ENCODE measurements at places on chromosomes 3 and 15.
A peak's percentile ranks its signal among the peaks of the same experiment; 100 is the strongest.

DNA sequence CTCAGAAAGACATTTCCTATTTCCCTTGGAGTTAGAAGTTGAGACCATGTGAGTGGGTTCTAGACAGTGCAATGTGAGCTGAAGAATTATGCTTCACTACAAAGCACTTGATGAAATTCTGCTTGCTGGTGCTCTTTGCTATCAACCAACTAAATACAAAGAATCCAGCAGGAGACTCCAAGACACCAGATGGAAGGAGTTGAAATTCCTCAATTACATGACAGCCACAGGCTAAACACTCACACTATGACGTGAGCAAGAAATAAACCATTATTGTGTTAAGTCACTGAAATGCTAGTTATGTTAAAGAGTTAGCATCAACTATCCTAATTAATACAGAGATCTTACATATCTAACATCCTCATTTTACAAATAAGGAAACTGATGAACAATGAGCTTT lies 8.2 kb upstream of the MAP4 start:
- H3K36me3 ChIP-seq = 0 out of 2 replicates have a peak, but pooled peaks cover 6% of the 10 kb centered on the region
- H3K27ac ChIP-seq = no peak overlapping the region
- DNase-seq = peak; percentile 34
- peaks cover 21% of the 10 kb centered on the region for H3K4me1 ChIP-seq
- no peaks in the 10 kb centered on the region for H3K27me3 ChIP-seq
- no peak overlapping the region for H3K4me3 ChIP-seq

DNA sequence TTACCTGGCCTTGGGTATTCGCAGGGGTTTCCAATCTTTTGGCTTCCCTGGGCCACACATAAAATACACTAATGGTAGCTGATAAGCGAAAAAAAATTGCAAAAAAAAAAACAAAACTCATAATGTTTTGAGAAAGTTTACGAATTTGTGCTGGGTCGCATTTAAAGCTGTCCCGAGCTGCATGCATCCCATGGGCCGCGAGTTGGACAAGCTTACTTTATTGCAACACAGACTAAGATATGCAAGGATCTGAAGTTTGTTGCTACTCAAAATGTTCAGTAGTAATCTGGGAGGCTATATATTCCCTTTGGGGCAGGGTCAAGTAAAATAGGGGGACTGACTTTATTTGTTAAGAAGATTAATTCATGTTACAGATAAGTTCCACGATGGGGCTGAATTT lies 247.9 kb downstream of the CD47 start:
- no peak for DNase-seq
- H3K4me1 ChIP-seq = peaks cover 7% of the 10 kb centered on the region
- no peaks in the 10 kb centered on the region for H3K36me3 ChIP-seq
- H3K27ac ChIP-seq = no peak overlapping the region

DNA sequence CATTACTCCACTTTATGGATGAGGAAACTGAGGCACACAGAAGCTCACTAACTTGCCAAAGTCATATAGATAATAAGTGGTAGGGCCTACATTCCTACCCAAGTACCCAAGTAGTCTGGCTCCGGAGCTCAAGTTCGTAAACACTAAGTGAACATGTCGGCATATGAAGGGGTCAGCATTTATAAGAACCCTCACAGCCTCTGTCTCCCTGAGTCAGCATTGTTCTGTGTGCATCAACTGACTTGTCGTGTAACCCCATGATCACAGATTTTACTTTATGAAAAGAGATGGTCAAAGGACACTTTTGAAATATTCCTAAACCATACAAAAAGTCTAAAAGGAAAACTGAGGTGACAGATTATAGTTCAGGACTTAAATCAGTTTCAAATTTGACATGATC lies 260.1 kb upstream of the CCDC54 start:
- H3K36me3 ChIP-seq = no peaks in the 10 kb centered on the region
- H3K27ac ChIP-seq = no peak overlapping the region
- H3K4me3 ChIP-seq = no peak overlapping the region

DNA sequence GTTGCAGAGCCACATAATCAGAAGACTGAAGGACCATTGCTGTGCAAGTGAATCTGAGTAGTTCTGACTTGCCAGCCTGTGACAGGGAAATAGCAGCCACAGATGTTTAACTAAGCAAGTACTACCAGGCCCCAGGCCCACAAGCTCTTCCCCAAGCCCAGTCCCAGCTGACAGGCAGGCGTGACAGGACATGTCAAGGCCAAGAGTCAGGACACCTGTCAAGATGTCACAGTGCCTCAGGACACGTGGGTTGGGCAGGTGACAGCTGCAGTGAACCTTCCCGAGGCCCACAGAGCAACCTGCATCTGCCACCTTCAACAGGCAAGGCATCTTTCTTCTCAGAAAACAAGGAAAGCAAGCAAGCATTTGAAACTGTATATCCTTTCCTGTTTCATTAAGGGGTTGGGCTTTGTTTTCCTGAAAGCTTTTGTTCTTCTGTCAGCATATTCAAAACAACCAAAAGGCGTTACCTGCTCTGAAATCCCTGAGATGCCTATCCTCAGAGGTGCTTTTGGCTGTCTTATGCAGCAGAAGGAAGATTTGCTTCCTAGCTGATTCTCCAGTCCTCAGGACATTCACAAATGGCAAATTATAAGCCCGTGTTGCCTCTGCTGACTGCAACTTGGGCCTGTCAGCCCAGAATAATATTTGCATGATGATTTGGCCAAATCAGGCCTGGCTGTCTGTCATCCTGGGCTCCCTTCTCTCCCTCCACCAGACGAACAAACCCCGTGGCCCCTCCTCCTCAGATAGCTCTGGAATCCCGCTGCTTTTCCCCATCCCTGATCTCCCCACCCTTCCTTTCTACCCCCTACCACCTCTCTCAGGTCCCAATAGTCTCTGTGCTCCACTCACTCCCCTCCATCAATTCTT lies 171.8 kb upstream of the WNT5A start:
- no peaks in the 10 kb centered on the region for H3K36me3 ChIP-seq
- peaks cover 16% of the 10 kb centered on the region for H3K4me1 ChIP-seq
- H3K4me3 ChIP-seq = no peak overlapping the region

DNA sequence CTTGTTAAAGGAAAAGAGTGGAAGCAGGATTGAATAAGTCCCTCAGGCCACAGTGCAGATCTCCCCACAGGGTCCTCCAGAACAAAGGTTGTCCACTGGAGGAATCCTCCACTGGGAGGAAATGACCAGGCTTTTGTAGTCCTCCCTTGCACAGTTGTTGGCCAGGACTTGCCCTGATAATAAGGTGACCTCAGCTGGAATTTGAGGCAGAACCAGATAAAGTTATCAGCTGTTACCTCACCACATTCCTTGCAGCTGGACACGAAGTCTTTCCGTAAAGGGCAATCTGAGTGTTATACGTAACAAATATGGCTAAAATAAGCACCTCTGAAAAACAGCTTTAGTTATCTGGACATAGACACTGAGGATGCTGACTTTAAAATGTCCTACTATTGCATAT lies 83.5 kb upstream of the NAALADL2 start:
- H3K27ac ChIP-seq = no peak overlapping the region
- no peaks in the 10 kb centered on the region for H3K36me3 ChIP-seq
- no peaks in the 10 kb centered on the region for H3K27me3 ChIP-seq
- no peak overlapping the region for H3K4me3 ChIP-seq

DNA sequence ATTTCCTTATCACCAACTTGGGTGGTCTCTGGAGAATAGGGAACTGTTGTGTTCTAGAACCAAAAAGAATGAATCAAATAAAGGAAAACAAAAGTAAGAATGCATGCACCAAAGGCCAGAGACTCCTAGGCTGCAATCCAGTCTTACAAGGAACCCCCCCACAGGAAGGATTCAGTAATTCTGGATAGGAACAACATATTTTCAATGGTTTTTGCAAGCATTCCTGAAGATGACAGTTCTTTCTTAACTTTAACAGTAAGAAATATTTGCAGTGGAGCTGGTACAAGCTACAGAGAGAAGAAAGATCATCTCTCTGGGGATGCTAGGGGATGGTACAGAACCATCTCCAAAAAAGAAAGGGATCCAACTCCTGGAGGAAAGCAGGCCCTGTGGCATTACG lies 116.2 kb upstream of the CHRM5 start:
- H3K27ac ChIP-seq = peak overlapping the region; percentile 13
- H3K27me3 ChIP-seq = no peaks in the 10 kb centered on the region
- H3K4me1 ChIP-seq = peaks cover 16% of the 10 kb centered on the region
- H3K36me3 ChIP-seq = no peaks in the 10 kb centered on the region

DNA sequence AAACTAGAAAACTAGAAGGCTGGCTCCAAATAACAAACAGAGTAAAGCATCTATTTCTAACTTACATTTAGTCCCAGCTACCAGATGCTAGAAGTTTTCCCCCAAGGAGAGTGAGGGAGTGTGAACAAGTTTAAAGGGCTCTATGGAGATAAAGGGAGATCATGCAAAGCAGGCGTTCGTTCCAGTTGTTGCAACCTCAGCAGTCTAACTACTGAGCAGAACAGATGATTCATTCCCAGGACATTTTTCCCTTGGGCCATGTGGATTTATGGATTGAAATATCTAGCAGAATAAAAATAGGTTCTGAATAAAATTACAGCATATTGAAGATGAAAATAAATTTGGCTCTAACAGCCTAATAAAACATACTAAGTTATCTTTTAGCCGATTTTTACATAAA lies 154.8 kb upstream of the TTC14 start:
- no peaks in the 10 kb centered on the region for H3K4me1 ChIP-seq
- H3K27me3 ChIP-seq = no peaks in the 10 kb centered on the region
- no peaks in the 10 kb centered on the region for H3K36me3 ChIP-seq
- H3K4me3 ChIP-seq = no peak overlapping the region
- DNase-seq = peak; percentile 35

DNA sequence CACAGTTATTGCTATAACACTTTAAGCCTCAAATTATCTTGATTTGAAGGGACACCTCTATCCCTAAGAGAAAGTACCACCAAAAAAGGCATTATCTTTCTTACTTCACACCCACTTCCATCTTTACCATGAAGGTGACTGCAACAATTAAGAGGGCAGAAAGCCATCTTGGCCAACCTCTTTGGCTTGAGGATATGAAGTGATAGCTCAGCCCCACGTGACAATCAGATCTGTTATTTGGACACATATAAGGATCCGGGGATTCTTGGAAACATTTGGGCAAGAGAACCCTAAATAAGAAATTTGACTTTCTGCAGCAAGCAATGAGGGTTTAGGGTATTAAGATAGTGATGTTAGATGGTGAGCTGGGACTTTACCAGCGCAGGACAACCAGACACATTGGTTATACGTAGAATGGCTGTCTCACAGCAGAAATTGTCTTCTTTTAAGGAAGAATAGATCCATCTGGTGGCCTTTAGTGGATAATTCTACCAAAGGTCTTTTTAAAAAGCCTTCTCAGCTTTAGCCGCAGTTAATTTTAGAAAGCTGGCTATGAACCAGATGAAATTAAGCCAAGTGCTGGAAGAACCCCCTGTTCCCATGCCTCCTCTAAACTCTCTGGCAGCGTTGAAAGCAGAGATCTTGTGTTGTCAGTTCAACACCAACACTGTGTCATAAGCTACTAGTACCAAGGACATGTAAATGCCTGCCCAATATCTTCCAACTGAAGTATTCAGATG lies 12.3 kb downstream of the HCLS1 start:
- no peak overlapping the region for H3K27ac ChIP-seq
- no peaks in the 10 kb centered on the region for H3K27me3 ChIP-seq
- no peaks in the 10 kb centered on the region for H3K4me1 ChIP-seq
- H3K4me3 ChIP-seq = no peak overlapping the region
- no peak for DNase-seq

GRCh38 chr3:52182196-52182595 lies 15.8 kb upstream of the ALAS1 start:
- H3K27me3 ChIP-seq = no peaks in the 10 kb centered on the region
- no peak overlapping the region for H3K27ac ChIP-seq
- no peaks in the 10 kb centered on the region for H3K4me1 ChIP-seq

GRCh38 chr3:159882790-159883779 lies 105.5 kb upstream of the IL12A start:
- DNase-seq = peak; percentile 43
- no peaks in the 10 kb centered on the region for H3K27me3 ChIP-seq
- H3K27ac ChIP-seq = 0 out of 2 replicates have a peak overlapping the region, but pooled peaks have one; percentile 4
- H3K4me1 ChIP-seq = peaks cover 18% of the 10 kb centered on the region
- no peaks in the 10 kb centered on the region for H3K36me3 ChIP-seq

DNA sequence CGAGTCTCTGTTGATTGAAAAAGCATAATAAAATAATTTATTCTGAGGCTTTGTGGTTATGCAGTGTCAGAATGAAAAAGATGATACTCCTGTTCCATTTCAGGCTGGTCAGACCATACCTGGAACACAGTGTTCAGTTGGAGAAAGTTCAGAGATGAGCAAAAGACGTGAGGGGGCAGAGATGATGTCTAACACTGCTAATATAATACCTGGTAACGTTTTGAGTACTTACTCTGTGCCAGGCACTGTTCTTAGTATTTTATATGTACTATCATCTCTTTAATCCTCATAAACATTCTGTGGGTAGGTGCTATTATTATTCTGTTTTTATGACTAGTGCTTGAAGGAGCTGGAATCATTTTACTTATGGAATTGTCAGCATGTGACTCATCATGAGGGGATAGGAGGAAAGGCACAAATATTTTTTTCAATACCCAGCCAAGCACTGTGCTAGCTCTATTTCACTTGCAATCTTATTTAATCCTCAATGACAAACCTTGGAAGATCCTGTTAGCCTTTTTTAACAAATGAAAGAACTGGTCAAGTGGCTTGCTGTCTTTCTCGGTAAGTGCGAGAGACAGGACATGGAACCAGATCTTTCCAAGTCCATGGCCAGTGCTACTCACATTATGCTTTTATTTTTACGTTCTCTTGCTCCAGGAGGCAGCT lies 31.8 kb downstream of the IQGAP1 start:
- no peaks in the 10 kb centered on the region for H3K27me3 ChIP-seq
- peak overlapping the region; percentile 63 for H3K4me3 ChIP-seq
- H3K4me1 ChIP-seq = peaks cover 63% of the 10 kb centered on the region
- peak; percentile 90 for DNase-seq

DNA sequence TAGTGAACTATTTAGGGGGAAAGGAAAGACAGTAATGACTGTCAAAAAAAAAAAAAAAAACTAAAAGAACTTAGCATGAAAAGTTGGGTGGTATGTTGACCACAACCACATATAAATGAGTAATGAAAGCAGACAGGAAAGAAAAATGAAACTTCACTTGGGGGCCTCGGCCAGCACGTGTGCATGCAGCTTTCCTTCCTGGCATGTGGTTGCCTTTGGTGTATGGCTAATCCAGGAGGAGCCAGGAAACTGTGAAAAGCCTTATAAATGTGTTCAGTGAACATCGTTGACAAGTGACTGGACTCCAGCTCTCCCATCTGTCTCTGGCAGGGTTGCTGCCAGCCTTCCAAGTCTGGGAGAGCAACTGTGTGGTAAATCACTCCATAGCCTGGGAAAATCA lies 195.1 kb downstream of the DTWD1 start:
- H3K4me3 ChIP-seq = no peak overlapping the region
- H3K4me1 ChIP-seq = peaks cover 30% of the 10 kb centered on the region
- no peaks in the 10 kb centered on the region for H3K36me3 ChIP-seq
- H3K27me3 ChIP-seq = no peaks in the 10 kb centered on the region
- peak overlapping the region; percentile 74 for H3K27ac ChIP-seq

- H3K4me3 ChIP-seq = no peak overlapping the region
- no peak for DNase-seq
- no peaks in the 10 kb centered on the region for H3K27me3 ChIP-seq
- no peak overlapping the region for H3K27ac ChIP-seq
Observed at GRCh38 chr15:99967841-99968371, 234.7 kb upstream of the LYSMD4 start.

All from GM23248 (cell line).